Activated CD8-positive, alpha-beta T cell treated with anti-CD3 and anti-CD28 coated beads, Interleukin-2, amount 10 ng/mL, durations not matched to agents 7 days and 5 days (primary cell): ENCODE measurements at places on chromosomes 13 and 19.

DNA sequence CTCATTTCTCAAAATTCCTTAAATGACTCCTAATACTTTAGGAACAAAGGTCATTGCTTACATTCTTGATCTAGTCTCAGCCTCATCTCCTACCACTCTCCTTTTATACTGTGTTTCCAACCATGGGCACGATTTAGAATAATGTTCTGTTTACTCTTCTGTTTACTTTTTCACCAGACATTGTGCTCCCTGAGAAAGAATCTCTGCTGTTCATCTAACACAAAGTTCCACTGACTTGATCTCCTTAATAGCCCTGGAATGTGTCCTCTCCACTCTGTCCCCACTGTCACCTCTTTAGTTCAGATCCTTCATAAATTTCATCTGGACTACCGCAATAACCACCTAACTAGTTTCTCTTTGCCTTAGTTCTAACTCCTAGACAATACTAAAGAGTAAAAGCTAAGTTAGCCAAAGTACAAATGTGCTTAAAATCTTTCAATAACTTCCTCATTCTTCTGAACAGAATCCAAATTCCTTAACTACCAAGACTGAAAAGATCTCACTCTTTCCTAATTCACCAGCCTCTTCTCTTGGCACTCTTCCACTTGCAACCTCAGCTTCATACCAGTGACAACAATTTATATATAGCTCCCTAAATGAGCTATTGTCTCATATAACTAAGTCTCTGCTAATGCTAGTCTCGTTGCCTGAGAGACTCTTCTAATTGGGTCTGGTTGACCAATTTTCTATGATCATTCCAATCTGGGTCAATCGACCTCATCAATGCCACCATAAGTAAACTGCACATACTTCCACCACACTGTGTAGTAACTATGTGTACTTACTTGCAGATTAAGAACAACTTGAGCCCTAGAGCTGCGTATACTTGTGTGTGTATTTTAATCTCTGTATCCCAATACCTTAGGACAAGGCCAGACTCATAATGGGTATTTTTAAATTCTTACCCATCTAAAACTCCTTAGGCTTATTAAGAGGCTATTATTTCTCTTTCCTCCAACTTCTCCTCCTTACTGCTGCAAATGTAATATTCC lies 179.9 kb downstream of the VWA8 start:
- no peak for DNase-seq

- no peak for DNase-seq
Measured at GRCh38 chr19:7597689-7598088, 2.0 kb downstream of the CAMSAP3 start.

GRCh38 chr19:11137542-11138384 lies 17.8 kb downstream of the SPC24 start:
- peak; percentile 67 for DNase-seq

GRCh38 chr13:50386541-50387050 lies 371.4 kb downstream of the KCNRG start:
- no peak for DNase-seq

GRCh38 chr13:99975626-99976025 lies 4.1 kb upstream of the ZIC5 start:
- no peak for DNase-seq

DNA sequence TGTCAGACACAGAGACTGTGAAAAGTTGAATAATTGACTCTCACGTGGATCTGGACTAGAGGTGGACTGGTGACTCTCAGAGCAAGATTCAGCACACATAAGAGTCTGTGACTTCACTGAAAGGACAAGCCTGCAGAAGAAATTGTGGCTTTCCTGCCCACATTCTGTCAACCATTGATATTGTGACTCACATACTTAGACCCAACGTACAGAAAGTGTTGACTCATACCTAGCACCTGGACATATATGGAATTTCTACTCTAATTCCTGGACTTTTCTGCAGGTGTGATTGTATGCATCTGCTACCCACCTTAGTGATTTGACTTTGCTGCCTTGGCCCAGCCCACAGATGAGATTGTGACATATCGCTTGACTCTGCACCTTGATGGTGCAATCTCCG lies 15.6 kb upstream of the ZNF730 start:
- DNase-seq: no peak

- no peak for DNase-seq
Measured at GRCh38 chr13:107441279-107441678, 774.1 kb downstream of the LIG4 start.

- no peak for DNase-seq
Measured at GRCh38 chr19:7575434-7576040, 20.1 kb upstream of the CAMSAP3 start.

DNA sequence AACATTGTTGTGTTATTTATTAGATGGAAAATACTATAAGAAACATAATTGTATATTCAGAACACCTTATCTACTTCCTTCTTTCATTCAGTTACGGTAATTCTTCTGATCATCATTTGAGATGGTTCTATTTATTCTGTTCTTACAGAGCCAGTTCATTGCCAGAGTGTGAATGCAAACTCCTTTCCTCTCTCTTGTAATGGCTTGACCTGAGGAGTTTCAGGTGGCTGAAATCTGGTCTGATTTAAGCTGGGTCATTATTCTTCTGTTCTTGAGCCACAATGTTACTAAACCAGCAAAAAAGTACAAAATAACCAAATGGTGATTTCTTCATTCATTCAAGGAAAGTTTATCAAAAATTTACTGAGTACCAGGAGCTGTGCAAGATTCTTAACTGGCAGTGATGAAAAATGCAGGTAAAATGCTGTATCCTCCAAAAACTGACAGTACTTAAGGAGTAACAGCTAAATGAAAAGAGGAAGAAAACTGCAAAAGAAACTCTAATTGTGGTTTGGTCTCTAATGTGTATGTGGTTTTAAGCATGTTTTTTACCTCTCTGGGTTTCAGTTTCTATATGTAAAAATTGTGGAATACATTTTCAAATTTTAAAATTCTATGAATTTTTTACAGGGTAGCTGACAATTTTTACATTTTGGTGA lies 182.4 kb upstream of the UFM1 start:
- no peak for DNase-seq

GRCh38 chr13:39602277-39602613 lies 748 bp downstream of the LHFPL6 start:
- no peak for DNase-seq

GRCh38 chr13:29474991-29475390 lies 120.5 kb downstream of the SLC7A1 start:
- DNase-seq: no peak
